Activated gamma-delta T cell treated with Interleukin-2 at 50 U/mL for 16 hours (primary cell): ENCODE measurements at places on chromosomes 13 and 19.

- no peak for DNase-seq
Observed at GRCh38 chr13:99386495-99386894, 79.3 kb upstream of the GPR183 start.

GRCh38 chr19:13621413-13621812 is 115.1 kb upstream of the CACNA1A start:
- no peak for DNase-seq

DNA sequence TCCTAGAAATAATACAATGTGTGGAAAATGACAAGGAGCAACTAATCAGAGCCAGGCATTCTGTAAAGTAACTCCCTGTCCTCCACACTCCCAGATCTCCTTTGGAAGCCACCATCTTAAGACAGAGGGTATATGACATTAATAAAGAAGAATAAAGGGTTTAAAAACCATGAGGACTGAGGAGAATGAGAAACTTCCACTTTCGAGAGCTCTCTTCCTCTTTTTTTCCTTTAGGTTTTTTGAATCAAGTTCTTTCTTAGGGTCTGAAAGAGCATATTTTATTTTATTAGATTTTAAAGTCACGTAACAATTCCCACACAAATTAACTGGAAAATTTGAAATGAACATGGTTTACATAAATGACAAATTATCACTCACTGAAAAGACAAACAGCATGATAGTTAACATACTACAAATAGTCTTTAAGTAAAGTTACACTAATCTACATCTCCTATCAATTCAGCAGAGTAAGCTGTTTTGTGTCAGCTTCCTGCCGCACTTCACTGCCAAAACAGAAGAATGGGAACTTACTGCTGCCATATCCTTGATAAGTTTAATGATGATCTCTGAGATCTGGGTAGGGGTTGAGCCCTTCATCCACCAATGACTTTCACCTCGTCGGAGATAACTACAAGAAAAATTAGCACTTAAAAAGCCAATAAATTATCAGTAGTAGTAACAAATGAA is 38.6 kb upstream of the FBXL3 start:
- DNase-seq: no peak

DNA sequence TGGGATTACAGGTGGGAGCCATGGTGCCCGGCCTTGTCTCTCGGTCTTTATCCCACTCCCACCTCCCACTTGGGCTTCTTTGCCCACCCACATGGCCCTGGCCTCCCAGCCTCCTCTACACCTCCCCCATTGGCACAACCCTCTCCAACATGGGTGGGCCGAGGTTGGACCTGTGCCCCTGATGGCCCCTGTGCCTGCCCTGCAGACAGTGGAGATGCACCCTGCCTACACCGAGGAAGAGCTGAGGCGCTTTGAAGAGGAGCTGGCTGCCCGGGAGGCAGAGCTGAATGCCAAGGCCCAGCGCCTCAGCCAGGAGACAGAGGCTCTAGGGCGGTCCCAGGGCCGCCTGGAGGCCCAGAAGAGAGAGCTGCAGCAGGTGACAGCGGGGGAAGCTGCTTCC is 12.6 kb upstream of the DHDH start:
- no peak for DNase-seq

- DNase-seq: no peak
Observed at GRCh38 chr13:75217949-75218348, 264.0 kb downstream of the TBC1D4 start.

DNA sequence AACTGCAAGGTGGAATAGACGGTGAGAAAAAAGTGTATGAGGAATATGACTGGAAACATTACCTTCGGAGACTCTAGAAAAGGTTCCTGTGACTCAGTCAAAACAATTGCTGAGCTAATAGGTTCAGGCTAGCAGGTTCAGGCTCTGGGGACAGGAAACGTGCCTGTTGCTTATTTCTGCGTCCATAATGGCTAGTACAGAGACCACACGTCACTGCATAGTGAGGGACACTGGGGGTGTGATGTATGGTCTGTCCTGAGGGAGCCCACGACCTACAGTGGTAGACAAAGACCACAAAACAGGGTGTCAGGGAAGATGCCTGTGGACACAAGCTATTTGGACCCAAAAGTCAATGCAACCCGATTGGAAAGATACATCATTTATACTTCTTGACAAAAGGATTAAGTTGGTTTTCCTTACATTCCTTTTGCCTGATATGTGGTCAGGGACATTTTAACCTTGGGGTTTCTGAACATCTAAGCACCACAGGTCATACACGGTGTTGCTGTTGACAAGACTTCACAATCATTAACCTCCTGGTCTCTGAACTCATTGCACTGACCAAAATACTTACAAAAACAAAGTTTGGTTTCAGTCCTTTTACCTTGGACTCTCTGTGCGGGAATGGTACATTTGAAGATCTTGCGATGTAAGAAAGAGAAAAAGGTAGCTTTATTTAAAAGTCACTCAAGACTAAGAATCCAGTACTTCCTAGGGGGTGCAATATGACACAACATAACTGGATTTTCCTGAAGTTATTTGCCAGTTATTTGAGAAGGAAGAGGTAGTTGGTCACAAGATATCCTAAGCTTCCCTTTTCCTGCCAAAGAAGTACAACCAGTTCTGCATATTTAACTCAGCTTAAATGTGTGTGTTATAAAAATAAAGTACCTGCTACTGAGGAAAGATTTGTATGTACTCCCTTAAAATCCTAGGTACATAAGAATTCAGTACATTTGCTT is 20.0 kb downstream of the CRYL1 start:
- no peak for DNase-seq

- no peak for DNase-seq
Observed at GRCh38 chr19:55379174-55379573, 2.5 kb downstream of the TMEM190 start.

- no peak for DNase-seq
Observed at GRCh38 chr13:34411894-34412293, 530.2 kb upstream of the NBEA start.

DNA sequence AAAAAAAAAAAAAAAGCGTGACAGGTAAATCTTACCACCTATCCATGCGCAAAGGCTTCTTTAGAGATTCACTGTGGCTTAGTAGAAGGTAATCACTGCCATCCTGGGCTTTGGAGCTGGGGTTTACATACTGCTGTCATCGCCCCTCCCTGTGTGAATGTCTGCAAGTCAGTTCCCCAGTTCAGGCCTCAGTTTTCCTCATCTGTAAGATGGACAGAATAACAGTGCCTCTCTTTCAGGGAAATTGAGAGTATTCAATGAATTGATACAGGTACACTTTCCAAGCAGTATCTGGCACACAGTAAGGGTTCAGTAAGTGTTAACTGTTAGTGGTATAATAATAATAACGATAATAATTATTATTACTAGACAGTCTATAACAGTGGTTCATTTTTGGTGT is 2.2 kb downstream of the RELB start:
- no peak for DNase-seq

DNA sequence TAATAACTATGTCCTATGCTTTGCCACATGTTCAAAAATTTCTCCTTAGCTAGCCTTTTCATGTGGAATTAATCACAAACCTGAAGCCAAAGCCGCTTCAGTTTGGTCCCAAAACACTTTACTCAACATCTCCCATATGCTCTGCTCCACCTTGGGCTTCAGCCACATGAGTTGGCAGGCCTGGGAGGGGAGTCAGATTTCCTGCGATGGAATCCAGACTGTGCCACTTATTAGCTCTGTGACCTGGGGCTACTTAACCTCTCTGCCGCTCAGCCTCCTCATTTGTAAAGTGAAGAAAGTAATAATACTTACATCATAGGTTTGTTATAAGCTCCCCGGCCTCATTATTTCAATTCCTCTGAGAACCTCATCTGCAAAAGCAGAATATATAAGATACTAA is 272.0 kb downstream of the LMO7 start:
- DNase-seq: no peak

DNA sequence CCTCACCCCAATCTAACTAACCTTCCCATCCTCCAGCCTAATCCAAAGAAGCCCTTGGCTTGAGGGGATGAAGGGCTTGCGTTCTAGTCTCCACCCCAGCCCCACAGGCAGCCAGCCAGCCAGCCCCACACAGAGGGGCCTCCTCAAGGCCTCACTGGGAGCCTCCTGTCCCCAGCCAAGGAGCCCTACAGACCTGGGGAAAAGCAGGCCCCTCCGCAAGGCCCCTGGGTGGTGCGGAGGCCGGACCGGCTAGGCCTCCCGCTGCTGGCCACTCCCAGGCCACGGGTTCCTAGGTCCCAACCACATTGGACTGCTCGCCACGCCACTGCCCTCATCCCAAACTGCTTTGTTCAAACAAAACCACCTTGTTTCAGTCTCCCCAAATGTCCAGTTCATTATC is 78.0 kb downstream of the ZIC5 start:
- DNase-seq: no peak

- no peak for DNase-seq
Observed at GRCh38 chr13:48890391-48890790, 85.3 kb upstream of the FNDC3A start.

GRCh38 chr13:94050039-94050438 is 429.4 kb downstream of the DCT start:
- DNase-seq: no peak

- DNase-seq: no peak
Observed at GRCh38 chr13:105543742-105544141, 991.7 kb downstream of the EFNB2 start.

- DNase-seq: no peak
Observed at GRCh38 chr13:114053026-114053425, 79.2 kb upstream of the C13orf46 start.

- DNase-seq: no peak
Observed at GRCh38 chr13:112068540-112069060, 1.7 kb downstream of the SOX1 start.

DNA sequence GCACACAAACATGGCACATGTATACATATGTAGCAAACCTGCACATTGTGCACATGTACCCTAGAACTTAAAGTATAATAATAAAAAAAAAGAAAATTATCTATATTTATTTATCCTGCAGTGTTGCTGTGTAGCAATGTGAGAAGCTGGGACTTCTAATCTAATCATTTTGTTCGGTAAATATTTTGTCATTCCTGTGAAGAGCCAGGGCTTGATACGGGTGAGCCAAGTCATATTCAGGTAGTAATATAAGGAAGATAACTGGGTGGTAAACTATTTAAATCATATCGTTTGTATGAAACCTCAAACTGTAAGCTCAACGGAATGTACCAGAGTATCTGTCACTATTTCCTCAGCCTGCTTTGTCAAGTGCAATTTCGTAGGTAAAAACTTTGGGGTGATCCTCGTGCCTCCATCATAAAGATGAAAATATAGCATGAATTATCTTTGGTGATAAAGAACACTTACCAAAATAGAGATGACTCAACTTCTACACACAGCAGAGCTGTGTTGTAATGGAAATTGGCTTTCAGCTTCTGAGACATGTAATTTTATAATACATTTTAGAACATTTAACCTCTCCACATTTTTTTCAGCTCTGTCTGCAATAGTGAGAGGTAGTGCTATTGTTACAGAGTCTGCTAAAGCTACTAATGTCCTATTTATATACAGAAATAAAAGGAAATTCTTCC is 92.9 kb downstream of the PCDH9 start:
- DNase-seq: no peak

- no peak for DNase-seq
Observed at GRCh38 chr19:46497773-46498172, 2.1 kb upstream of the PNMA8B start.

GRCh38 chr13:107907065-107907805 is 308.1 kb downstream of the LIG4 start:
- no peak for DNase-seq

GRCh38 chr19:48715681-48716171 is 3.8 kb downstream of the MAMSTR start:
- DNase-seq: no peak

- no peak for DNase-seq
Observed at GRCh38 chr13:42478531-42479156, 95.3 kb upstream of the TNFSF11 start.

DNA sequence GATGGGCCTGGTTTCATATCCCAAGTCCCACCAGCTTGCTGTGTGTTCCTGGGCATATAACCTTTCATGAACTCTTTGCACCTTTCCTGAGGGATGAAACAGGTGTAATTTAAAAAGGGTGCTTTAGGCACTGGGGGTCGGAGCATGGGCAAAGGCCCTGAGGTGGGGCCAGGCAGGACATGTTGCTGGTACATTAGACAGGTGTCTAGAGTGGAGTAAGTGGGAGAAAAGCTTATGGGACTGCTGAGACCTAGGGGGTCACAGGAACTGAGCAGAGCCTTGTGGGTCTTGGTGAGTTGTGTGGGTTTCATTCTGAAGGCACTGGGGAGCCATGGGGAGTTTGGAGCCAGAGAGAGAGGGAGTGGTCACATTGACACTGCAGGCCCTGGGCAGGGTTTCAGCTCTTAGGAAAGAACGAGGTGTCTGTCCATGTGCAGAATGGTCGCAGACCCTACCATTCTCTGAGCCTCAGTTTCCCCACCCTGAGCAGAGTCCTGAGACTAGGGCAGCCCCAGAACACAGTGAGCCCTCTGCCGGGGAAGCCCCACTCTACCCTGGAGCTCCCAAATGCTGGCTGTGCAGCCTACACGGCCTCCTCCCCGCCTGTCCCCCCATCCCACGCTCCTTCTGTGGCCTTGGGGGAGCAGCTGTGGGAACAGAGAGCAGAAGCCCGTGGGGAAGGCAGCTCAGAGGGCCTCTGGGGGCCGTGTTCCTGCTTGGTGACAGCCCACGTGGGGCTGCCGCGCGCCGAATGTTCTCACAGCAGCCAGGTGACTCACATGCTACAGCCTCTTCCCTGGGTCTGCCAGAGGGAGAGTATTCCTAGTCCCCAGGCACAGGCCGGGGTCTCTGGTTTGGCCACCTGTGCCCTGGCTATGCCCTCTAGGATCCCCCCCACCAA is 7.3 kb upstream of the HOMER3 start:
- no peak for DNase-seq

DNA sequence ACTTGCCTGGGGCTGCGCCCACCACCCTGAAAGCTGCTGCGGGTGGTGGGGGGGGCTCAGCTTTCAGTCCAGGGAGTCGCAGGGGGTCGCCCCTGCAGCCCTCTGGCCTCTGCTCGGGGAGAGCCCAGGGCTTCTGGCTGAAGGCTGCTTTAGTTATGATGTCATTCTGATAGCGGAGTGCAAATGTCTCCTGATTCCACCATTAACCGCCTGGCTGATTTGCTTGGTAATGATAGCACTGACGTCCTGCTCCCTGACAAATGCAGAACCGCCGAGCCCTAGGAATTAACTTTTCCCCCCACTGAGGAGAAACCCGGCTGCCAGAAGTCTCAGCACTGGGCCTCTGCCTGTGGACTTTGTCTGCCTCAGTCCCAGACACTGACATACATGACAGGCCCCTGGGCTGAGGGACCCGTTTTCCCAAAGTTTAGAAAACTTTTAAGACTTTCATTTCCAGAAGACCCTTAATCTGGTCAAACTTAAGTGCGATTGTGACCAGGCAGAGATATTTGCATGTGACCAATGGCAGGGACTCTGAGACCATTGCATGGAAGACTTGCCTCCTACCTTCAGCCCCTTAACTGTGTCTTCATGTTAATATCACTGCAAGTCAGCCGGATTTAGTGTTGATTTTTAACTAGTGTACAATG is 142.5 kb upstream of the ZNF536 start:
- DNase-seq: no peak

- no peak for DNase-seq
Observed at GRCh38 chr13:109028624-109029023, 399.2 kb downstream of the MYO16 start.

- no peak for DNase-seq
Observed at GRCh38 chr13:45951724-45952123, 100.2 kb upstream of the SIAH3 start.
